ENCODE measurements at places on chromosomes 1 and 21. TPM values are rescaled to one million over a fixed set of nuclear protein-coding genes. Genes with fewer than 3 reads are reported as not detected.

SLC16A4 gene
- total RNA-seq: 9.7 TPM

RGS18 gene
- total RNA-seq: 2.8 TPM

LPAR3 gene
- not detected for total RNA-seq

XPR1 gene
- 20.7 TPM for total RNA-seq

SMPDL3B gene
- total RNA-seq: 4.3 TPM

GRCh38 chr1:87665151-87665550 is 336.5 kb downstream of the LMO4 start:
- DNase-seq: no peak

- no peak for DNase-seq
These were observed 505.8 kb downstream of the PLPP3 start for GRCh38 chr1:56073614-56074006.

- no peak for DNase-seq
These were observed 3.3 kb upstream of the CELA2B start for GRCh38 chr1:15472587-15472986.

DNA sequence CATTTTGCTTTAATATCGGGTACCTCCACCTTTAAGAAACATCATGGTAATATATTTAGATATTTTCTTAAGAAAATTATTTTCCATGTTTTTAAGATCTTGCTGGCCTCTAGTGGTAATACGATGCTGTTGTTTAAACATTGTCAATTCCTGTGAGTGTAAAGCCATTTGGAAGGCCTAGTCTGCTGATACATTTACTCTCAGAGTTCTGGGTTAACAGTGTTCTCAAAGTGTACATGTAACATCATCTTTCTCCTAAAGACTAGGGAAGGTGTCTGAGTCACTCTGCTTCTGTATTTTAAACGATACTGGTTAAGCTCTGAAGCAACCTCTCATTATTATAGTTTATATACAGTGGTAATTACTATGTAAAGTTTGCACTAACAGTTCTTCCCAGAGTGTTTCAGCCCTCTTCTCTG is 189.1 kb downstream of the RASAL2 start:
- no peak for DNase-seq

GRCh38 chr1:33985656-33986055 is 121.8 kb downstream of the HMGB4 start:
- DNase-seq: no peak

DNA sequence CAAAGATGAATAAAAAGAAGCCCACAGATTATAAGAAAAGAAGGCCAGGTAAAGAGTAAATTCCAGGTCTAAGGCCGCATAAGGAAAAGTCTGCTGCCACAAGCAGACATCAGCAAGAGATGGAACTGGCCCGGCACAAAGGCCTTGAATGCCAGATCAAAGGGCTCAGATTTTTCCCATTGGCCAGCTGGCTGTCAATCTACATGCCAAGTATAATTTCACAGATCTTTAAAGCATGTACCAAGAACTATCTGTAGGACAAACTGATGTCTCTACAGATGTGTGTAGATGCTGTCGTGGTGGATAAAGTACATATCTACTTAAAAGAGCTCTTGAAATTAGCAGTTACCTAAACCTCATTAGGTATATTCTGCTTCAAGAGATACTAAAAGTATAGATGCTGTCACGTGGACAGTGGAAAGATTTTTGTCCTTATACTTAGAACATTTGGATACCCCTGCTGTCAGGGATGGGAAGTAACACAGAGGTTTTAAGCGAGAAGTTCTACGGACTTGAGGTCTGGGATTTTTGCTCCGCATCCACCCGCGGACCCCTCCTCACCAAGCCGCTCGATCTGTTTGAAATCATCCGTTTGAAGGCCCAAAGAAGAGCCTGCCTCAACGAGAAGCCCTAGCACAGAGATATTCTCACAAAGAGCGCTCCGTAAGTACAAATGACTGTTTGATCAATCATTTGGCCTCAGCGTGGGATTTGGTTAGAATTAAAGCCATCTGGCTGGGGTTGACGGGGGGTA is 10.1 kb downstream of the GLIS1 start:
- no peak for DNase-seq

DNA sequence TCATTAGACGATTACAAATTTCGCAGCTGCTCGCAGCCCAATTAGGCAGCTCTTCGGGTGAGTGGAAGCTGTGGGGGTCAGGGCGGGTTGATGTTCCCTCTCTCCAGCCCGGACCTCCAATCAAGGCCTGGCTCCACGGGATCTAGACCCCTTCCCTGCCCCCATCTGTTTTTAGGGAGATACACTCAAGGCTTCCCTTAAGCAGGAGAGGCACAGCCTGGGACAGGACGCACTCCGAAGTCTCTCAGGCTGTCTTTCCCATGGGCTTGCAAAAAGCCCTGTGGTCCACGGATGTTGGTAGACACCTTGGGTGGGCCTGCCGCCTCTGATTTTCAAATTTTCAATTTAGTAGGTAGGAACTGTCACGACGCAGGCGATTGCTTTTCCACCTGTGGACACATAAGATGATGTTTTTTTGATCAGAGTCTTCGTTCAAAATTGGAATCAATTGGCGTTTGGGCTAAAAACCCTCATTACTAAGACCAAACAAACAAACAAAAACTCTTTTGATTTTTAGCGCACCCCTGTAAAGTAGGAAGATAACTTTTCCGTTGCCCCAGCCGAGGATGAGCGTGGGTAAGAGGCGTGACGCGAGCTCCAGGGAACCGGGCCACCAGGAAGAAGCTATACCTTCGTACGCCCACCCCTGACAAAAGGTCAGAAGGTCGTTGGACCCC is 2.5 kb upstream of the LHX8 start:
- no peak for DNase-seq

- no peak for DNase-seq
These were observed 22.4 kb downstream of the CDCA8 start for GRCh38 chr1:37714689-37715088.

- no peak for DNase-seq
These were observed 40.2 kb upstream of the KCNA10 start for GRCh38 chr1:110559157-110559556.

- no peak for DNase-seq
These were observed 59.6 kb downstream of the SMYD3 start for GRCh38 chr1:246447501-246447900.

- DNase-seq: no peak
These were observed 50.7 kb downstream of the KLHDC7A start for GRCh38 chr1:18531503-18531845.

GRCh38 chr1:39214998-39215873 is 10.7 kb downstream of the MACF1 start:
- no peak for DNase-seq

- DNase-seq: no peak
These were observed 102.7 kb upstream of the DPH5 start for GRCh38 chr1:101128211-101128727.

DNA sequence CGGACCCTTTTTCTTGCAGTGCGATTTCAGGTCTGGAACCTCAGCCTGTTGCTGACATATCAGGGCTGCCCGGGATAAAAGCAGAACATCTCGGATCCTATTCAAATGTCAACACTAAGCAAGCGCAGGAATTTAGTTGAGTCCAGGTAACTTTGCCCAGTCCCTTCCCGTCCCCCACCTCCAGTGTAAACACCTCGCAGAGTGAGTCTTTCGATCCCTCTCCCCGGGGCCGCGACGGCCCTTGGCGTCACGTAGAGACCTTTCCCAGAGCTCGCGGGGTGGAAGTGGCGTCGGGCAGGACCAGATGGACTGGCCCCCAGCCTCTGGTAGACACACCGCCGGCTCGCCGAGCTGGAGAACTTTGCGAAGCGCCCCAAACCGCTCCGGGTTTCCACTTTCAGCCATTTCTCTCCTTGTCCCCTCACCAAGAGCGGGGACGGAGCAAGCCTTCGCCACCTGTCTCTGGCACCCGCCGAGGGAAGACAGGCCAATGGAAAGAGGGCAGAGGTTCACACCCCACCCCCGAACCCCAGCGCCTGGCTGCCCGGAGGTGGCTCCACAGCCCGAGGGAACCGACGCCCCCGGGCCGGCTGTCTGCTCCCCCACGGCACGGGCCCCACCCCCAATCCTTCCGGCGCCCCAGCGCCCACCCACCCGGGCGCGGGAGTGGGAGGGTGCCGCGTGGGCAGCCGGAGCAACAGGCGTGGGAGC is 570 bp downstream of the KCND3 start:
- DNase-seq: no peak

GRCh38 chr1:225819346-225820192 is 9.6 kb downstream of the EPHX1 start:
- no peak for DNase-seq
